ENCODE measurements at places on chromosomes 11 and 22.

GRCh38 chr22:39504071-39504470 lies 2.0 kb downstream of the MIEF1 start:
- DNase-seq = no peak

DNA sequence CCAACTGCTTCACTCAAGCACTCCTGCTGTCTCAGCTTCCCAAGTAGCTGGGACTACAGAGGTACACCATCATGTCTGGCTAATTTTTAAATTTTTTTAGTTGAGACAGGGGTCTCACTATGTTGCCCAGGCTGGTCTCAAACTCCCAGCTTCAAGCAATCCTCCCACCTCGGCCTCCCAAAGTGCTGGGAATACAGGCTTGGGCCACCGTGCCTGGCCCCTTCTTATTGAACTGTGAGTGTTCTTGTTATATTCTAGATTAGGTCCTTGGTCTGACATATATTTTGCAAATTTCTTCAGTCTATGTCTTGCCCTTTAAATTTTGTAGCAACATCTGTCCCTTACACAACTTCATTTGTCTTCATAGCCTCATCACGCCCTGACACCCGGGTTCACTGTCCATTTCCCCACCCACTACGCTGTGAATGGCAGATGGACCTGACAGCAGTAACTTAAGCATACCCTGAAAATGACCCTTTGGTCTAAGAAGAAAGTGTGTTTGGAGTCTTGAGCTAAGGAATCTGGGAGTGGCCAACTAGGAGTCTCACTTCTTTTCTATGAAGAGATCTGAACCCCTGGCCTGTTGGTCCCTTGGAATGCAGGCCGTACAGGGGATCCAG lies 4.2 kb upstream of the FAM118A start:
- DNase-seq = no peak

DNA sequence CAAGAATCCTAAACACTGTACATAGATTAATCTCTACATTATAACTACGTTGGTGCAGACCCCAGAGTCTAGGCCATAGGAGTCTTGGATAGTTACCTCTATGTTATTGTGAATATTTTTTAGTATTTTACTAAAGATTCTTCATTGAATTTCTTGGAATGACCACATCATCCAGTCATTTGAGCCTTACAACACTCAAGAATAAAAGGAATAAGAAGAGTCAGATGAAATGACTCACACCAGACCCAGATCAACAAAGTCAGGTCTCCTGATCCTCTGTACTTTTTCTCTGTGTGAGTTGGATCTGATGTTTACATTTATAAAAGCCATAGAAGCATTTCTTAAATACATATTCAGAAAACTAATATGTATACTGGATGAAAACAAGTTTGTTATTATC lies 179.2 kb upstream of the ARHGAP20 start:
- DNase-seq = no peak

- no peak for DNase-seq
These were observed 16.4 kb upstream of the FGF4 start for GRCh38 chr11:69791276-69792180.

DNA sequence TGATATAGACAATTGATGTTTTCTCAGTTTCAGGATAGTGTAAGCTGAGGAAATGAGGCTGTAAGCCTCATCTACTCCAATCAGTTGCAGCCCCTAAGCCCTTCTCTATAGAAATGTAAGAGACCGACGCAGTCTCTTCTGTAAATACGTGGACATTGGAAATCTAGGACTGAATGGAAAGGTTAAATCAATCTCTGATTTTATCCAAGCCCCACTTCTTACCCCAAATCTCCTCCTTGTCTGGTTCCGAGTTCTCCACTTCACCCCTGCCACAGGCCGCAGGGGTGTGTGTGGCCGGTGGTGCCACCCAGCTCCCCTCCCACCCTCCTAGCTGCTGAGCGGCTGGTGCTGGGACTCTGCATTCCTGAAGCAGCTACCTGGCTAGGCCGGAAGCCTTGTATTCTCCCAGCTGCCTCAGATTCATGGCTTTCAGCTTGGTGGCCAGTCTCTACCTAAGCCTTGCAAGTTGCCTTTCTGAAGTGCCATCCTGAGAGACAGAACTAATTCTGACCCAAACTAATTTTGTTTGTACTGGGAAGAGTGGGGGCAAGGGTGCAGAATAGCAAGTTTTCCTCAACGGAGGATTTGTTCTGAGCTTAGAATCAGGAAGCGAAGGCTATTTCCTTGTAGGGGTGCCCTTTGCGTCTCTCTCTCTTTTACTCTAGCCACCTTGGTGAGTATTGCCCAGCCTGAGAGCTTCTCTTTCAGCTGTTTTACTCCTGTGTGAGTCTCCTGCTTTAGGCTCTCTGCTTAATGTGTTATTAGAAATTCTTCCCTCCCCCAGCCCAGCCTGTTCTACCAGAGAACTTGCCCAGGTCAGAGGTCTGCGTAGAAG lies 749 bp downstream of the VWA5A start:
- no peak for DNase-seq

All from stimulated activated CD4-positive, alpha-beta T cell treated with anti-CD3 and anti-CD28 coated beads, Interleukin-1b, Interleukin-23, amount 100 ng/mL, for 24 hours (primary cell).